Fibroblast of upper back skin (primary cell): ENCODE measurements at places on chromosomes 16 and 17.
A peak's percentile ranks its signal among the peaks of the same experiment; 100 is the strongest.

DNA sequence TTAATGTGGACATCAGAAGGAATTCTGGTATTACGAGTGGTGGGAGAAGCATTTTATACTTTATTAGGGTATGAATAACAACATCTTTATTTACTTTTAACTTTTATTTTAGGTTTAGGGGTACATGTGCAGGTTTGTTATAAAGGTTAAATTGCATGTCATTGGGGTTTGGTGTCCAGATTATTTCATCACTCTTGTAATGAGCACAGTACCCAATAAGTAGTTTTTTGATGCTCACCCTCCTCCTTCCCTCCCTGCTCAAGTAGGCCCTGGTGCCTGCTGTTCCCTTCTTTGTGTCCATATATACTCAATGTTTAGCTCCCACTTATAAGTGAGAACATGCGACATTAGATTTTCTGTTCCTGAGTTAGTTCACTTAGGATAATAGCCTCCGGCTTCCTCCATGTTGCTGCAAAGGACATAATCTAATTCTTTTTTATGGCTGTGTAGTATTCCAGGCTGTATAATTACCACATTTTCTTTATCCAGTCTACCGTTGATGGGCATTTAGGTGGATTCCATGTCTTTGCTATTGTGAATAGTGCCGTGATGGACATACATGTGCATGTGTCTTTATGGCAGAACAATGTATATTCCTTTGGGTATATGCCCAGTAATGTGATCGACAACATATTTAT is 456.2 kb downstream of the XYLT1 start:
- no peak for DNase-seq

- DNase-seq = peak; percentile 97
Measured at GRCh38 chr17:77476931-77477805, 336.4 kb downstream of the SEC14L1 start.

- DNase-seq = no peak
Measured at GRCh38 chr16:12878973-12879372, 22.4 kb upstream of the SHISA9 start.

- no peak for DNase-seq
Measured at GRCh38 chr17:27284811-27285415, 9.0 kb upstream of the WSB1 start.

GRCh38 chr16:7990626-7991260 is 599.6 kb downstream of the TMEM114 start:
- peak; percentile 22 for DNase-seq

DNA sequence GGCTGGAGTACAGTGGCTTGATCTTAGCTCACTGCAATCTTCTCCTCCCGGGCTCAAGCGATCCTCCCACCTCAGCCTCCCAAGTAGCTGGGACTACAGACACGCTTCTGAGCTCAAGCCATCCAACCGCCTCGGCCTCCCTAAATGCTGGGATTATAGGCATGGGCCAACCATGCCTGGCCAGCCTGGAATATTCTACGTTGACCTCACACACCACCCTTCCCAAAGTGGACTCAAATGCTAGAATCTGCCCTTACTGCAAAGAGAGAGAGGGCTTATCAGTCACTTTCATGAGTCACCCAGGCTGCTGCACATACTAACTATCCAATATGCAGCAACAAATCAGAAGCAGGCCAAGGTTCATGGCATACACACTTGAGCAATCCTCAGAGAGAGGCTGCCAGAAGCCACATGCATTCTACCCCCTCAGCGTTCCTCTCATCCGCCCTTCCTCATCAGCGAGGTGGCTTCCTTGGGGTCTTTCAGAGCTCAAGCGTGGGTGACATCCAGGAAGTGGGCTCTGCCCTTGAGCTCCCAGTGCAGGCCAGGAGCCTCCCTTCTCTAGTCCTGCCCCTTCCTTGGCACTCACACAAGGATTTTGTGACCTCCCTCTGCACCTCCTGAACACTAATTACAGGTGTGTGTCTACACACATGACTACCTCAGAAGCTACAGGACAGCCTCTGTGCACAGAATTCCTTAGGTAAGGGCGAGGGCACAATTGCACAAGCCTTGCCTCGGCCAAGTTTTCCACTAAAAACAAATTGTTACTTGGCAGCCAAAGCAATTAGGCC is 24.8 kb upstream of the SIAH1 start:
- DNase-seq = peak; percentile 87

- no peak for DNase-seq
Measured at GRCh38 chr17:65966072-65966695, 225.7 kb downstream of the CEP112 start.

DNA sequence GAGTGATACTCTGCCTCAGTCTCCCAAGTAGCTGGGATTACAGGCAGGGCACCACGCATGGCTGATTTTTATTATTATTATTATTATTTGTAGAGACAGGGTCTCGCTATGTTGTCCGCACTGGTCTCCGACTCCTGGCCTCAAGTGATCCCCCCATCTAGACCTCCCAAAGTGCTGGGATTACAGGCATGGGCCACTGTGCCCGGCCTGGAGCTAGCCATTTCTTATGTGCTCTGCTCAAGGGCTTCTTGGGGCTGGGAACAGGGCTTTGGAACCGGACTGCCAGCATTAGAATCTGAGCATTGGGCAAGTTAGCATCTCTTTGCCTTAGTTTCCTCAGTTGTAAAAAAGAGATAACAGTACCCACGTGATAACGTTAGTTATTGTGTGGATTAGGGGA is 111.3 kb downstream of the C16orf78 start:
- no peak for DNase-seq

DNA sequence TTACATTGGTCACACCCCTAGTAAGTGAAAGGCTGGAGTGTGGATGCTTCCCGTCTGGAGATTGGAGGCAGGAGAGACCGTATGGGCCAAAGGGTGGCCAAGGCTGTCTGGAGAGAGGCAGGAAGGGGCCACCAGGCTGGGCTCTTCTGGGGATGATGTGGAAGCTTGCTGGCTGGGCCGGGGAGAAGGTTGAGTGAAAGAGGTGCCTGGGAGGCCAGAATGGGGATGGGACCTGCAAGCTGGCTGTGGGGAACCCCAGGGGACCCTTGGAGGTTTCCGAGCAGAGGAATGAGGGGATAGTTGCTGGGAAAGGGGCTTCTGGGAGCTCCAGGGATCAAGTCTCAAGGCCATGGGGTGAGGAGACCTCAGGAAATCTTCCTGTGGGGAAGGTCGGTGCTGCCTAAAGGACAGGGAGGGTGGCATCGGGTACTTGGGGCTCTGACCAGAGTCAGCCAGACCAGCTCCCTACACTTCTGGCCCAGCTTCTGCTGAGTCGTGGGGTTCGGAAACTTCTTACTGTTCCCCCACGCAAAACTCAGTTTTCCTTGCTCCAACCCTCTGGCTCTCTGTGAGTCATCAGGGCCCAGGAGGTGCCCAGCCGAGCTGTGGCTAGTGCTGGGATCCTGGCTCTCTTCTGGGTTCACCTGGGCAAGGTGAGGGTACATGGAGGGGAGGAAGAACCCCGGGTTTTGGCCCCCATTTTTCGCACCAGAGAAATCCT is 3.1 kb downstream of the MRC2 start:
- DNase-seq = peak; percentile 37

DNA sequence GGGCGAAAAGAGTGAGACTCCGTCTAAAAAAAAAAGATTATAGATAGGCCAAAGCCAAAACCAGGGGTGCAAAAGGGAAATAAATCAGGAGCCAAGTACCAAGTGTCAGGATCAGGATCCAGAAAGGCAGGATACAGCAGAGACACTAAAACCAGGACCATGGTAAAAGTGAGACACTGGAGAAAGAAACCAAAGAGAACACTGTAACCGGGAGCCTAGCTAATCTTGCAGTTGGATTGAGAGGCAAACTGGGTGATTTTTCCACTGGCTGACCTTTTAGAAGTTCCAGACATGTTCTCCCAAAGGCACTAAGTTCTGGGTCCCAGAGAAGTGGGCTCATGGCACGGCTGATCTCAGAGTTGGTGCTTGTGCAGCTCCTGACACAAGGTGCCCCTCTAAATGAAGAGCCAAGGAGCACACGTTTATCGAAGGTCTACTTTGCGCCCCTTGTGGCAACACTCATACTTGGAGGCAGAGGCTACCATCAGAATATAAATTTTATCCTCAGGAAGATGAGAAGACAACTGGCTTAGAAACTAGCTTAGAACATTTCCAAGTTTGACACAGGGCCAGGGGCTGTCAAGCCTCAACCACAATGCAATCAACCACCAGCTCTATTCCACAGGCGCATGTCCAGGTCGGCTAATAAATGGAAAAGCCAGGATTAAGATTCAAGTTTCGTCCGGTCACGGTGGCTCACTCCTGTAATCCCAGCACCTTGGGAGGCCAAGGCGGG is 27.5 kb upstream of the HELZ start:
- peak; percentile 17 for DNase-seq

DNA sequence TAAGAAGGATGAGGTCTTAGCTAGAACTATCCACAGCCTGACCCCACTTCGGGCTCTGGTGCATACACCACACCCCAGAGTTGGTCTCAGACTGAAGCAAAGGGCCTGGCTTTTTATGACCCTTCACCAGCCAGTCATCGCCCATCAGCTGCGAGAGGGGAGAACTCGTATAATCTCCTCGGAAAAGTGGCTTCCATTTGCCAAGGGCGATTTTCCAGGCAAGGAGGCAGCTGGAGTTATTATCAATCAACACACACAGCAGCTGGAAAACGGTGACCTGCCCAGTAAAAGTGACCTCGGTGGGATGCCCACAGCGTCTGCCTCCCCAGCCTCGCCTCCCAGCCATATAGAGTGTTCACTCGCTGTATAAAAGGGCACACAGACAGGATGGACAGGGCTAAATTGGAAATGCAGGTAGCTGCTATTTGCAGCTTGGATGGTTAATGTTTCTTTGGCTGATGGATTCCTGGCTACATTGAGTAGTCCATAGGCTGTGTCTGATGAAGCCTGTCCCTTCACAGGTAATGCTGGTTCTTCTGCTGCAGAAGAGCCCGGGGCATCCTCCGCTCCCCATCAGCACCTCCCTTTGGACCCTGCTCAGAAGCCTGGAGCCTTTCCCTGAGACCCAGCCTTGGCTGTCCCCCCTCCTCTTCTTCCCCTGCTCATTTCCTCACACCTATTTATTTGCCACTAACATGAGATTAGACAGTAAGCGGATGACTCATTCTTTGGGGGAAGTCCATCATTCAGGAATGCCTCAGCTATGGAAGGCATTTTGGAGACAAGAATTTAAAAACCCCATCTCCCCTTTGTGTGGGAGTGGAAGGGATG is 45.7 kb downstream of the TMEM186 start:
- peak; percentile 90 for DNase-seq

DNA sequence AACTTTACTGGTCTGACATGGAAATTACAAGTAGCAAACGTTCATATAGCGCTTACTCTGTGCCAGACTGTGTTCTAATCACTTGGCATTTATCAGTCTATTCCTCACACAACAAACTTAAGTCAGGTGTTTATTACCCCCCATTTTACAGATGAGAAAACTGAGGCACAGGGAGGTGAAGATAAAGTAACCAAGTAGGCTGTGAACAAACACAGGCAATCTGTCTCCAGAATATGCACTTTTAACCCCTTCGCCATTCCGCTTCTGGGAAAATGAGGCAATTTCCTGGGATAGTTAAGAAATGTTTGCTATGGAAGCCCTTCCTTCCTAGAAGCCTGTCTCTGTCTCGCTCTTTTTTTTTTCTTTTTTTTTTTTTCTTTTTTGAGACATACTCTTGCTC is 12.2 kb upstream of the CXCL16 start:
- DNase-seq = no peak

- no peak for DNase-seq
Measured at GRCh38 chr16:84863481-84863814, 43.7 kb downstream of the CRISPLD2 start.

DNA sequence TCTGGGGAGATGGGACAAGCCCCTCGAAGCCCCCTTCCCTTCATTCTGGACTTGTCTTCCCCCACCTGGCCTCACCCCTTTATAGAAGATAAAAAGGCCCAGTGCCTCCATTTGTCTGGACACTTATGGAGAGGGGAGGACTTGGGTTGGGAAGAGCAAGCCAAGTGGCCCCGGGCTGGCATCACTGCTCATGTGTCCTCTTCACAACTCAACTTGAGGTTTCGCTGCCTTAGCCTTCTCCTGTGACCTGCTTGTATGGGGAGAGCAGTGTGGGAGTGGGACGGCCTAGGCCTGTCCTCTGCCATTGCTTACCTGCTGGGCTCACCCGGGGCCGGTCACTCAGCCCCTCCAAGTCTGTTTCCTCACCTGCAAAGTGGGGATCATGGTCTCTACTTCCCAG is 1.4 kb downstream of the PAQR4 start:
- no peak for DNase-seq

DNA sequence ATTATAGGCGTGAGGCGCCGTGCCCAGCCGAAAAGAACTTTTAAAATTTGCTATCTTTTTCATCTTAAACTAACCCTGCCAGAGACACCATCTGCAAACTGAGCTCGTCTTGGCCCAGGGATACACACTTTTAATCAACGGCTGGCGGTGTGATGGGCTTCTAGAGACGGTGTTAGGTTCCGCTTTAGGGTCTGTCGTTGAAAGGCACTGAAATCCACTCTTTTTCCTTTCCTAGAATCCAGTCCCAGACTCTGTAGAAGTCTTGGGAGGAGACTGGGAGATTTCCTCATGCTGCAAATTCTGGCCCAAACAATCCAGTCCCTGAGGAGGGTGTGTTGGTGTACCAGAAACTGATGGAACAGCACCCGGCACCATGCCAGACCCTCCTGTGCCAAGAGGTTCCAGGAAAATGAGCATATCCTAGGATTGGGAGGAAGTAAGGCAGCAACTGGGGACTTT is 52.0 kb upstream of the TEX2 start:
- peak; percentile 20 for DNase-seq

DNA sequence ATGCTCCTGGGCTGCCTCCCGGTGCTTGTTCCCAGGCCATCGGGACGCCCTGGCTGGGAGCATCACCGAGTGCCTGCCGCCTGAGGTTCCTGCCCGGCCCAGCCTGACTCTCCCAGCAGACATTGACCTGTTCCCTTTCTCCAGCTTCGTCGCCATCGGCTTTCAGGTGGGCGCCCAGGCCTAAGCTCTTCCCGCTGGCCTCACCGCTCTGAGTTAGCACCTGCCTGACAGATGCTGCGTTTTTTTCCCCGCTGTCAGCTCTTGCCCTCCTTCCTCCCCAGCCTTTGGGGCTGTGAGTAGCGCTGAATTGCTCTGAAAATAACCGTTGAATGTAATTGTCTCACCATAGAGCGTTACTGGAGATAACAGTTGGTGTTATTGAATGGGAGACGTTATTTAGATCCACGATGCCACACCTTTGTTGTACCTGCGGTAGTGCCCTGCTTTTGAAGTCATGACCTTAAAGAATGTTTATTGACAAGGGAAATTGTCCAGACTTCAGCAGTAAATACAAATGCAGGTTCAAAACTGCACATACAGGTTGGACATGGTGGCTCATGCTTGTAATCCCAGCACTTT is 21.3 kb upstream of the SMIM5 start:
- DNase-seq = no peak

DNA sequence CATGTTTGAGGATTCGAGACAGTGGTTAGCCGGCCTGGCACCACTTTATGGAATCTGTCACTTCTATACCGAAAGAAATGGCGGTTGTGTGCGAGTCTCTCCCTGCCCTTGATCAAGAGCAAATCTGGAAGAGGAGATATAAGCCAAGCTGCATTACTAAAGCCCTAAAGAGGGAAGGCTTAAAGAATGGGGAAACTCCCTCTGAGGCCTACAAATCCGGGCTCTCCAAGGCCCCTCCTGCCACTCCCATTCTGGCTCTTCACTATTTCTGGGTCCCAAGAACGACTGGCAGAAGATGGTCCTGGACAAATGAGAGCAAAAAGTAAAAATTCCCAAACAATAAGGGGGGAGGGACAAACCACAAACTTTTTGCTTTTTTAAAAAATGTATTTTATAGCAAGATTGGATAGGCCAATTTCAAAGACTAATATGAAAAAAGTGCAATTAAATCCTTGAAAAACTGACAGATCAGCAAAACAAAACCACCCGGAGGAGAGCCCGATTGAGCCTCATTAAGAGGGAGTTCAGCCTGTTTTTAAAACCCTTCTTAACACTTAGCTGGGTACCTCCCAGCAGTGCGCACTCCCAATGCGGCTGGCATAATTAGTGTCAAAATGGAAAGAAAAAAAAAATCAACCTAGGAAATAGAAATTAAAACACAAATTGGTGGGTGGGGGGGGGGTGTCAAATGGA is 193.5 kb downstream of the ZFHX3 start:
- DNase-seq = no peak
